ENCODE measurements at places on chromosomes 5 and 9.

- no peak for DNase-seq
Measured at GRCh38 chr5:107878661-107879060, 207.9 kb upstream of the EFNA5 start.

GRCh38 chr9:85508616-85509015, 233.1 kb downstream of the AGTPBP1 start:
- no peak for DNase-seq

- DNase-seq, result no peak
Measured at GRCh38 chr5:173771121-173771724, 116.9 kb upstream of the CPEB4 start.

DNA sequence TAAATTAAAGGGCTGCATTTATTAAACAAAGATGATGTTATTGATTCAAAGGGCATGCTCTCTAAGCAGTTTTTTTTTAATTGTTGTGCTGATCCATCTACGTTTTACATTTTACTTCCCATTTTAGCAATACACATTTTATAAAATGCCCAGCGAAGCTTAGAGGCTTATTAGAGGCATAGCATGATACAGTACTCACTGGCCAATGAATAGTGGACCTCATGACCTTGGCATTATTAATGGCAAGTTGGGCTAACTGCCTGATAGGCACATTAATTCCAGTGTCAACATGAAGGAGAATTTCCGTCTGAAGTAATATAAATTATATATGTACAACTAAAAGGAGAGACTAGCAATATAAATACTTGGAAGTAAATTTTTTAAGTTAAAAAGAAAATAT, 837.2 kb downstream of the EFNA5 start:
- DNase-seq, result no peak

- peak; percentile 6 for DNase-seq
Measured at GRCh38 chr9:7549249-7549648, 250.3 kb downstream of the DMAC1 start.

DNA sequence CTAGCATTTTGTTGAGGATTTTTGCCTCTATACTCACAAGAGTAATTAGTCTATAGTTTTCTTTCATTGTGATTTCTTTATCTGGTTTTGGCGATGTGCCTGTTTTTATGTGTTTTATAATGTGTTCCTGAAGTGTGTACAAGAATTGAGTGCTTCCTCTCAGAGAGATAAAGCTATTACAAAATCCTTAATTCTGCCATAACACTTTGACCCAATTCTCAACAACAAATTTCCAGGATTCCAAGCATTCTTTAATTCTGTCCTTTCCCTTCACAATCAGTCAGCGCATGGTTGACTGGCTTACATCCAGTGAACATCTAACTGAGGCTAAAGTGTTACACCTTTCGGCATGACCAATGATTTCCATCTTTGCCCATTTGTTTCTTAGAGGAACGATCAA, 282.9 kb upstream of the MVB12B start:
- no peak for DNase-seq

DNA sequence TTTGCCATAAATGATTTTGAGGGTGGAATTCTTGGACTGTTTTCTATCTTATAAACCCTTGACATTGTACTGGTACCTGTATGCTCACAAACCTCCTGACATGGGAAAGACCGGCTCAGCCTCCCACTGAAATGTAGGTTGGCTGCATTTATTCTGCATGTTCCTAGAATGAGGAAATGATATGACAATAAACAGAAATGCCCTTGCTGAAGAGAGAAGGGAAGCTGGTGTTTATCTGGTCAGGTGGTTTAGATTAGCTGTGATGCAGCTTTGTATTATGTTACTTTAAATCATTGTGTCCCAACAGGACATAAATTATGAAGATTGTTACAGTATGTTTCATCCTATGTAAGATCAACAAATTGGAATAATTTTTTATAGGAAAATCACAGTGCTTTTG, 23.1 kb upstream of the CATSPER3 start:
- peak; percentile 41 for DNase-seq

- no peak for DNase-seq
Measured at GRCh38 chr5:92741906-92742305, 839.1 kb downstream of the NR2F1-AS1 start.

GRCh38 chr5:142016556-142016955, 3.7 kb upstream of the GNPDA1 start:
- no peak for DNase-seq

GRCh38 chr9:38162332-38163211, 93.5 kb upstream of the SHB start:
- no peak for DNase-seq

- DNase-seq, result no peak
Measured at GRCh38 chr9:136140046-136140445, 21.4 kb upstream of the TMEM250 start.

GRCh38 chr5:168813184-168813968, 234.2 kb upstream of the PANK3 start:
- no peak for DNase-seq

GRCh38 chr9:134003237-134003636, 11.1 kb upstream of the VAV2 start:
- no peak for DNase-seq

- DNase-seq, result no peak
Measured at GRCh38 chr9:132997591-132997990, 19.1 kb downstream of the GFI1B start.

DNA sequence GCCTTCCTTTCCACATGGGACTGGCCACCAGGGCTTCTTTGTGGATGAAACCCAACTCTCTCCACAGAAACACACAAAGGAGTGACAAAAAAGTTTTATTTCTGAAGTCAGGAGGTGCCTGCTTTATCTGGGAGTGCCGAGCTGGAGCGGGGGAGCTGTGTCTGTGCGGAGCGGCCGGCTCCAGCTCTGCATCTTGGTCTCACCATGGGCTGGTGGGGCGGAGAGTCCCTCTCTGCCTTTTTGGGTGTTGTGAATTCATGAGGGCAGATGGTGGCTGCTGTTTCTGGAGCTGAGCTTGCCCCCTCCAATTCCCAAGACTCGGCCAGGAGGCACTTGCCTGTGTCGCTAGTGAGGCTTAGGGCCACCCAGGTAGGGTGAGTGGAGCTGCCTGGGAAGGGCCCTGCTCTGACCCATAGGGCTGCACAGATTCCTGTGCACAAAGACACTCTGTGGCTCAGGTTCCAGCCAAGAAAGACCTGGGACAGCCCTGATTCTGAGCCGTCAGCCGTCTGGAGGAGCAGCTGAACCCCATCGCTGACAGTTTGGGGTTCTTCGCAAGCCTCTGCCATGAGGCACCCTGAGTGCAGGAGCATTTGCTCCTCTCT, 1.4 kb downstream of the DBH start:
- DNase-seq, result no peak

- DNase-seq, result no peak
Measured at GRCh38 chr5:98464737-98465330, 308.6 kb upstream of the RGMB start.

- DNase-seq, result peak; percentile 69
Measured at GRCh38 chr9:80937645-80938044, 751.7 kb downstream of the TLE1 start.

GRCh38 chr5:30918171-30918570, 275.3 kb upstream of the CDH6 start:
- no peak for DNase-seq

GRCh38 chr5:166441-167372, 24.6 kb upstream of the LRRC14B start:
- DNase-seq, result no peak

GRCh38 chr9:105038051-105038450, 110.1 kb upstream of the ABCA1 start:
- no peak for DNase-seq

DNA sequence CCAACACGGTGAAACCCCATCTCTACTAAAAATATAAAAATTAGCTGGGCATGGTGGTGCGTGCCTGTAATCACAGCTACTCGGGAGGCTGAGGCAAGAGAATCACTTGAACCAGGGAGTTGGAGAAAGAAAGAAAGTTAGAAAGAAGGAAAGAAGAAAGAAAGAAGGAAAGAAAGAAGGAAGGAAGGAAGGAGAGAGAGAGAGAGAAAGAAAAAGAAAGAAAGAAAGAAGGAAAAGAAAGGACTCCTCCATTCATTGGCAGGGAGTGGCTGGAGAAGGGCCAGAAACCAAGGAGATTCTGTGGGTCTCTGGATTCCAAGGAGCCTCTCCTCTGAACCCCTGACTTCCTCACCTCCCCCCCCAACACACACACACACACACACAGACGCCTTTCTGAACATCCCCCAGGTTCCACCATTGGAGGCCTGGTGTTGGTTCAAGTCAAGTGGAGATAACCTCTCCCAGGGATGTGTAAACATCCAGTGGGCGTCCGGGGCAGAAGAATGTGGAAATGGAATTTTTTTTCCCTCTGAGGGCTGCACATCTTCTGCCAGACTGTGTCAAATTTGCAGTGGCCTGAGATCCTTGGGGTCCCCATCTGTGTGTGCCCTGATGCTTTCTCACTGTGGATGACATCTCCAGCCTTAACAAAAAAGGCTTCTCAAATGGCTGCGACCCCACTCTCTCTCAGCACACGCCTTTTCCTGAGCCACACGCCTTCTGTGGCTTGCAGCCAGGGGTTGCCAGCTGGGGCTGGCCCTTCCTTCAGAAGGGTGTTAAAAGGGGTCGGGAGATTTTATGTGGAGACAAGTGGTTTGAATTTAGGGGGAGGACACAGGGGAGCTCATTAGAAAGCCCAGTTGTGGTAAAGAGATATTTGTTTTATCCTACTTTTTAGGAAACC, 109.3 kb upstream of the HAND1 start:
- no peak for DNase-seq

DNA sequence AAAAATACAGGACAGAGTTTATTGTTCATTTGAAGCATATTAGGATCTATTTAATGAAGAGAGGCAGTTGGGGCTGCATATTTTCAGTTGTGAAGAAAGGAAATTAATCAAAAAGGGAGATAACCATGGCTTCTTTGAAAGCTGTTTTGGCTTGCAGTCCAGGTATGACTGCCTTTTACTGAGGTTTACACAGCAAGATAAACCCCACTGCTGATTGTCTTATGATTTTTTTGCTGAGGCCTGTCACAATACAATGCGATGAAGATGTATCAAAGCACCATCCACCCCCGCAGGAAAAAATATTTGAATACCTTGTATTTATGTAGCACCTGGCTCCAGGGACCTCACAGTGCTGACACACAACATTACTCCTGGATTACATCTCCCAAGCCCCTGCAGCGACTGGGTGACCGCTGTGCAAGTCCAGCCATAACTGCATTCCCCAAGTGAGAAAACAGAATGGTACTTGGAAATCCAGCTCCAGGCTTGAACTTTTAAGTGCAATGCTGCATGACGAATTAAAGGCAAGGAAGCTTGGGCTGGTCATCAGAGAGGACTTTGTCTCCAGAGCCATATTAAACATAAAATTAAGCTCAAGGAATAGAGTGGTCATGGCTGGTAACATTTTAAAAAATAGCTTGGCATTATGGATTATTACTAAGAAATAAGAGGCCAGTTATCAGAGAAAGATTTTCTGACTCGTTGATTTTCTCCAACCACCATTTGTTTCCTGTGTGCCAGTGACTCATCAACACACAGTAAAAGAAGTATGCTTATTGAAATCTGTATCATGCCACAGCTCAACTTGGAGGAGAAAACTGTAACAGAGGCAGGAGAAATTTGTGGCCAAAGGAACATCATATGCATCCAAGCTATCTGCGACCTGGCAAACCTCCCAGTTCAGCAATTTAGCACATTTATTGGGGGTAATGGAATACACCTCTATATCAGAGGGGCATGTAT, 374.2 kb downstream of the MAN2A1 start:
- DNase-seq, result peak; percentile 62

- no peak for DNase-seq
Measured at GRCh38 chr9:109640580-109641371, 139.2 kb upstream of the PALM2AKAP2 start.

GRCh38 chr5:173329491-173330337, 1.5 kb upstream of the STC2 start:
- DNase-seq, result no peak

- no peak for DNase-seq
Measured at GRCh38 chr9:79662537-79662956, 90.8 kb downstream of the TLE4 start.

- DNase-seq, result peak; percentile 22
Measured at GRCh38 chr5:100900796-100901781, 2.0 kb downstream of the ST8SIA4 start.

- DNase-seq, result no peak
Measured at GRCh38 chr5:167143716-167144115, 1147.7 kb upstream of the WWC1 start.

- DNase-seq, result no peak
Measured at GRCh38 chr9:14645648-14646047, 47.6 kb downstream of the ZDHHC21 start.

- DNase-seq, result no peak
Measured at GRCh38 chr9:114474425-114474824, 30.8 kb downstream of the WHRN start.

GRCh38 chr9:76624391-76625048, 139.7 kb upstream of the PCA3 start:
- no peak for DNase-seq

- DNase-seq, result no peak
Measured at GRCh38 chr9:122819326-122819725, 9.1 kb downstream of the PDCL start.

GRCh38 chr9:131457746-131458145, 45.0 kb upstream of the POMT1 start:
- no peak for DNase-seq

DNA sequence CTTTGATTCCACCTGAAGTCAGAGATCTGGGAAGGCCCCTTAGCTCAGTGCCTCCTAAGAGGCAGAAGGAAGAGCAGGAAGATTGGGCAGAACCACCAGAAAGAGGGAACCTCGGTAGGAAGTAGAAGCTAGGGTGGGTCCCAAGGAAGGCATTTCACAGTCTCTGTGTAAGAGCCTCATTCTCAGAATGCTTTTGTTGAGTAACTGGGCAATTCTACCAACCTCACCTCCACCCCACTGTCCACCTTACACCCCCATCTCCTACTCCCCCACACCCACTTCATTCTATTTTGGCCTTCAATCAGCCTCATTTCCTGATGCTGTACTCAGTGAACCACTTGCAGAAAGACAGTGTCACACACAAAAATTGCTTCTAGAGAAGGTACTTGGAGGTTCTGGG, 3.5 kb downstream of the HBEGF start:
- DNase-seq, result no peak

DNA sequence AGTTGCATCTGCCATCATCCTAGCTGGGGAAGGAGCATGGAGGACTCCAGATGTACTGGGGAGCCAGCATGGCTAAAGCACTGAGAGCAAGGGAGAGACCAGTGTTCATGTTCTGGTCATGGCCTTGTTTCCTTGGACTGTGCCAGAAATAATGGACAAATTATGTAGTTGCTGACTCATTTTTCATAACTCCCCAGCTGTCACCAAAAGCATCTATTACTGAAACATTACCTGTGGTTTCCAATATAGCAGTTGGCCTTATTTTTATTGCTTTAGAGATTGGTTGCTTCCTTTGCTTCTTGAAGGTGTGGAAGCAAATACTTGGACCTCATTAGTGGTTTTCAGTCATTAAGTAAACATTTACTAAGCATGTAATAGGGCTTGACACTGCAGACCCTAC, 11.3 kb downstream of the RALGPS1 start:
- DNase-seq, result no peak

- no peak for DNase-seq
Measured at GRCh38 chr9:20620650-20621470, 1.4 kb downstream of the MLLT3 start.

DNA sequence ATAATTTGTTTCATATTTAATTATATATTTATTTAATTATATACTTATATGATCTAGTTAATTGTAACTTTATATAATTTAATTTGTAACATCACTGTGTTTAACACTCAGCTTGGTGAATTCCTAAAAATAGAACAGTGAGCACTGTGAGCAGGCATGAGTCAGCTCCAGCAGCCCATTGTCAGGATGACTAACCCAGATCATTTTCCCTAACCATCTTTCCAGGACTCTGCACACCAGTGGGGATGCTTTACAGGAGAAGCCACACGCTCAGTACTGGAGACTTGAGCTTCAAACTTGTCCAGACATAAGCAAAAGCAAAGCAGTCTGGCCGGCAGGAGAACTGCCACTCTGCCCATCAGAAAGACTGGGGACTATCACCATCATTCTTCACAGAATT, 446.2 kb upstream of the TRPC7 start:
- peak; percentile 78 for DNase-seq
